ENCODE measurements at places on chromosomes 4 and X.
A peak's percentile ranks its signal among the peaks of the same experiment; 100 is the strongest.

GRCh38 chrX:133444952-133445831, 29.9 kb upstream of the GPC4 start:
- DNase-seq: peak; percentile 24

- no peak for DNase-seq
These were observed 1.6 kb upstream of the NKX1-1 start for GRCh38 chr4:1407657-1408333.

- peak; percentile 60 for DNase-seq
These were observed 26.7 kb upstream of the GUCY1A1 start for GRCh38 chr4:155639704-155640523.

DNA sequence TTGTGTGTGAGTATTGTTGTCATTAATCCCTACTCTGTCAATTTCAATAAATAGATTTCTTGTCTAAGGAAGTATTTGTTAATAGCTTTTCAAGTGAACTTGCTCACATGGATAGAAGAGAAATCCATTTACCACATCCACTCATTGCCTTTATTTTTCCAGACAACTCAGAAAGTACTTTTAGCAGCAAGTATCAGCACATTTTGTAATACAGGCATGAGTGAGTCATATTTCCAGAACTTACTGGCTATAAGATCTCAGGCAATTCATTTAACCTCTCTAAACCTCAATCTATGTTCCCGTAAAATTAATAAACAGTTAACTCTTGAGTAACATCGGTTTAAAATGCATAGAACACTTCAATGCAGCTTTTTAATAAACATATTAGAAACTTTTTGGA, 317.9 kb upstream of the PCDH7 start:
- no peak for DNase-seq

DNA sequence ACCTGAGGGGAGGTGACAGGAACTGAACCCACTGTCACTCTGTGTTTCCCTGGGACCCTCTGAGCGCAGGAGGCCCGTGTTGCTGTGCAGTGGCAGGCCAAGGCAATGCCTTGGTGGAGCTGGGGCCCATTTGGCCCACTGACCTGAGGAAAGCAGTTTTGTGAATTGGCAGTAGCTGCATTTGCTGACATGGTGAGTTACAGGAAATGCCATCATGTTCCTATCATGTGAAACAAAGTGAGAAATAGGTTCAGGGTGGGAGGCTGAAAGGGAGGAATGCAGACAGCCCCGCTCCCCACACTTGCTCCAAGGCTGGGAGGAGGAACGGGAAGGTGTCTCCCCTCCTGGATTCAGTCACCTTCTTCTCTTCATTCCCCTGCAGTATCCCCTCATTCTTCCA, 146.1 kb downstream of the PTTG2 start:
- no peak for DNase-seq

GRCh38 chr4:173264684-173265185, 69.4 kb downstream of the HMGB2 start:
- no peak for DNase-seq

DNA sequence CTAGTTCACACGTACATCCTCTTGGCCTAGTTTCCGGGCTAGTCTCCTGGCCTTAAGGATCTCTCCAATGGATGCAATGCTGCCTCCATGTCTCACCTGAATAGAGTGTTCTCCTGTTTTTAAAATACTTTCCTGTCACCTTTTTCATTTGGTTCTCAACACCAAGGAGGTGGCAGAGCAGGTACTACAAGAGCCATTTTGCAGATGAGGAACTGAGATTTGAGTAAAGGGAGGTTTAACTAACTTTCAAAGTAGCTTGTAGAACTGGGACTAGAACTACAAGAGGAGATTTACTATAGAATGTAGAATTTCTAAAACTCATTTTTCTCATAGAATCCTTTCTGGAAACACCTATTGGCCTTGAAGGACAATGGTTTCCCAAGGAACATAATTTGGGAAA, 97.6 kb upstream of the AP1S2 start:
- no peak for DNase-seq

DNA sequence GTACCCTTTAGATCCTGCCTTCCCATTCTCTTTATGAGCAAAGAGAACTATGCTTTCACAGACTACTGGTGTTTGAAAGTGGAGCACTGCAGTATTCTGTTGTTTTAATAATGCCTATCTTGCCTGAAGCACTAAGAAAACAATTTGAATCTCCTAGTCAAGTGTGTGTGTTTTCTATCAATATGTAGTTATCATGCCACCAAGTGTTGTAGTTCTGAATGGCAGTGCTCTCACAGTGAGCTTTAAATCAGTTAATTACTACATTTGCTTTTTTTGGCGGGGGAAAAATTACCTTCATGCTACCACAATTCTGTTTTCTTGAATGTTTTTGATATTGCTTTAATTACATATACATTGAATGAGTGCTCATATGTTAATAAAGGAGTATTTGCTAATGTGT, 143.6 kb upstream of the FAM47A start:
- DNase-seq: no peak

GRCh38 chrX:5646818-5647217, 581.8 kb downstream of the NLGN4X start:
- no peak for DNase-seq

DNA sequence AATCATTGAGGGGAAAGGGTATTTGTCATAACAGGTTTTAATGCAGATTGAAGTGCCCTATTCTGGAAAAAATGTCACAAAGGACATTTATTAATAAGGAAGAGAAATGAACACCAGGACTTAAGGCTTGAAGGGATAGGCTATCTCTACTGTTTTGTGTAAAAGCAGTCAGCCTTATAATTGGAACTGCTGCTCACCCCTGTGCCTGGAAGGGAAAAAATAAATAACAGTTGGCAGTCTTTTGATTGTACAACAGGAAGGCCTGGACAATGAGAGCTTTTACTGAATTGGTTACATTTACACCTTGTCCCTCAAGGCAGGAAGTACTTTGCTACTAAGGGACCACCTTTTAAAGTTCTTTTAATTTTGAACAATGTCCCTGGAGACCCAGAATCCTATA, 17.8 kb upstream of the MAGED4 start:
- no peak for DNase-seq

GRCh38 chr4:88010966-88011365, 3.5 kb downstream of the PKD2 start:
- peak; percentile 32 for DNase-seq

- DNase-seq: no peak
These were observed 71.7 kb downstream of the PCYT1B start for GRCh38 chrX:24575496-24575895.

GRCh38 chr4:61173799-61174198, 26.3 kb upstream of the ADGRL3 start:
- DNase-seq: no peak

- DNase-seq: no peak
These were observed 99.3 kb downstream of the IRF2 start for GRCh38 chr4:184375027-184375426.

DNA sequence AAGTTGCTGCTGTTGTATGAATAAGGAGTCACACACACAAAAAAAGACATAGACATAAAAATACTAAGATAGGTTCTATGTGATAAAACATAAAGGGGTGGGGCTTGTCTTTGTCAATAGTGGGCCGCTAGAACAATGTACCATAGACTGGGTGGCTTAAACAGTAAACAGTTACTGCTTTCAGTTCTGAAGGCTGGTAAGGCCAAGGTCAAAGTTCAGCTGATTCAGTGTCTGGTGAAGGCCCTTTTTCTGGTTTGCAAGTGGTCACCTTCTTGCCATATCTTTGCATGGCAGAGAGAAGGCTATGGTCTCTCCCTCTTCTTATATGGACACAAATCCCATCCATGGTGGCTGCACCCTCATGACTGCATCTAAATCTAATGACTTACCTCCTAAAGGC, 1980.7 kb downstream of the PCDH7 start:
- DNase-seq: no peak

DNA sequence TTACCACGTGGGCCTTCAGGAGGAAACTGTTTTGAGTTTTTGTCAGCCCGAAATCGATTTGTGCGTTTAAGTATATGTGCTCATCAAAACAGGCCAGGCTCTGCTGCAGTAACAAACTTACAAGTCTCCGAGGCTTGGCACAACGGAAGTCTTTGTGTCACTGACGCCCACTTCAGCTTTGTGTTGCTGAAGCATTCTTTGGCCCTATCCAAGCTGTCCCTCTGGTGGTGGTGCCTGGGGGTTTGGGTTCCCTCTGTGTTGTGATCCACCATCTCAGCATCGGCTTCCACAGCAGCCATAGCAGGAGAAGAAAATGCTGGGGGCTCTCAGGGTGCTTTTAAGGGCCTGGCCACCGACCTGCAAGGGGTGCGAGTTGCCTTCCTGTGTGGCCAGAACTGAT, 176.4 kb downstream of the PTTG2 start:
- no peak for DNase-seq

- DNase-seq: no peak
These were observed 75.6 kb upstream of the SMARCA5 start for GRCh38 chr4:143437937-143438336.

All from inflammatory macrophage treated with lipopolysaccharide for 1 hour (primary cell).